ENCODE measurements at places on chromosomes 13 and 19.

GRCh38 chr13:64680739-64681138 is 2549.4 kb downstream of the PCDH9 start:
- no peak for DNase-seq

DNA sequence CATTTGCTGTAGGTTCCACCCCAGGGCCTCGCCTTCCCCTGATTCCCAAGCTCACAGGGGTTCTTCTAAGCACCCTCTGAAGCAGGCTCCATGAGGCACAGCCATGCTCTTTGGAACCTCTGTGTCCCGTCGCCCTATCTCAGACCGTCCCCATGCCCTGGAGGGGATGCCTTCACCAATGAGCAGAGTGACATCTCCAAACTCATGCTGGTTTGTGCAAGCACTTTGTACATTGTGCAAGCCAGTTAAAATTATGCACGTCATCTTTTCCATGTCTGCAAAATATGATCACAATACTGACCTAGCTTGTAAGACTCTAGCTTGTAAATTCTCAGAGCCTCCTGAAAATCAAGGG is 46.5 kb upstream of the RAP2A start:
- DNase-seq, result no peak

DNA sequence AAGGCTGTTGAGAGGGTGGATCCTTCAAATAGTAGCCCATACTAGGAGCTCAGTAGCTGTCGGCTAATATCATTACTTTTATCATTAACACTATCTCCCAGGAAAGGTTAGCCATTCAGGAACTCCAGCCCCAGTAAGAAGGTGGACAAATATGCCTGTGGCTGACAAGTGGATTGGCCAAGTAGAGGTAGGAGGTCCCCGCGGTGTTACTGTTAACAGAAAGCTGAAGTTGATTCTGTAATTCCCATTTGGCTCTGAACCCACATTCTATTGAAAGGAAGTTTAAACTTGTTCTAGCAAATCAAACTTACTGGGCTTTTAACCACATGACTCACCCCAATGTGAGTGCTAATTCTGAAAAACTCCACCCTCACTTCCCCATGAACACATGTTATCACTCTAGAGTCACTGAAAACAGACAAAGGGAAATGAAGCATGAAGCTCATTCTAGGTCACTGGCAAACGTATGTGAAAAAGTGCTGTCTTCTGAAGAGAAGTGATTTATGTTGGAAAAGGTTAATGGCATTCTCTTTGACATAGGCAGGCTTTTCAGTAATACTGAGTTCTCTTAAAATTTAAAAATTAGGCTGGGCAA is 273.5 kb downstream of the FGF14 start:
- DNase-seq, result no peak

- DNase-seq, result no peak
Measured at GRCh38 chr13:113851826-113852535, 11.9 kb downstream of the GAS6 start.

DNA sequence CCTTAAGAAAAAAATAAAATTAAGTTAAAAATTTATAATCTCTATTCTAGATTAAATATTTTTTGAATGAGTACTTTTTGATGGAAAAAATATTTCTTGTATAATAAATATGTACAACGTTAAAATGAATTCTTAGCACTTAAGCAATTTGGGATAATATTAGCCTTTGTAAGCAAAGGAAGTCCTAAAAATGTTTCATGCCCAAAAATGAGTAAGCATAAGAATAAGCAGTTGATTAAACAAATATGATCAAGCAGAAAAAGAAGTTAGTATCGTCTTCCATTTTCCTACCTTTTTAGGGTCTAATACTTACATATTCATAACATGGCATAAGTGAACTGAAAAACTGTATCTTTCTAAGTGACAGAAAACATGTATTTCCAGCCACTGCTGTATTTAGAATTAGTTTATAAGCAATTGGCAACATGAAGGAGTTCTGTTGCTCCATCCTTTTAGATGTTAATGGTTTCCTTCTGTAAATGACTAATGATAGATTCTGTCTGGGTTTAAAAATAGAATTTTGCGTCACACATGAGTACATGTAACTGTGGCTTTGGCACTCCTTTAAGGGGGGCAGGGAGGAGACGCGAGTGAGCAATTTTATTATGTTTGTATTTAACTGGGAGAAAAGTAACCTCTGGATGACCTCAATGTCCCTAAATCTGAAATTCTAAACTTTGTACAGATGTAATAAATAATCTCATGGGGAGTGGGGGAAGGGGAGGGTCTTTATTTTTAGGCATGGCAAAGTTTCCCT is 237.4 kb downstream of the RGCC start:
- no peak for DNase-seq

DNA sequence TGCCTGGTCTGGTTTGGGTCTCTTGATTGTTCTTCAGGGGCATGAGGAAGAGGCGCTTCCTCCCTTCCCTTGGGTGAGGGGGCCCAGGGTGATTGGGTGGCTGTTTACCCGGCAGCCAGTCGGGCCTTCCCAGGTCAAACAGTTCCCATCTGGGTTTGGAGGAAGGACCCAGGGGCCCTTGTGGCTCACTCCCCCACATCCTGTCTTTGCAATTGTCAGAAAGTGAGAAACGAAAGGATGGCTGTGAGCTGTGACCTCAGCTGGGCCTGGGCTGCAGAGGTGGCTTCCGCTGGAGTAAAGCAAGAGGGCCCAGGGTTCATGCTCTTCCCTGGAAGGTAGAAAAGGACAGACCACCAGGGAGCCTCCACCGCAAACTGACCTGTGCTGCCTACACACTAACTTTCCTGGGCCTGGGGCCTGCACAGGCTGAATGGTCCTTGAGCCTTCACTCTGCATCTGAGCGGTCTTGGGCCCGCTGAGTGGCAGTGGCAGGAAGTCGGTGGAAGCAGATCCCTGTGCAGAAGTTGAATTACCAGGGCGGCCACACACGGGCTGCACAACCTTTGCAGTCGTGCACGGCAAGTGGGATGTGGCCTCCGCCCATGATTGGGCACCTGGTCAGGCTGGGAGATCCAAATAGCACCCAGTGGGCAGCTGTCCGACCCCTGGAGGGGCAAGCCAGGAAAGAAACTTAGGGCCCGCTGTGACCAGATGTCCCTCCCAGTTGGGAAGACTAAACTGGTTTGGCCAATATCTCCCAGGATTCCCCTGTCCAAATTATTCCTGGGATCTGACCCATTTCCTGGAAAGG is 5.3 kb upstream of the CD79A start:
- no peak for DNase-seq

- DNase-seq, result no peak
Measured at GRCh38 chr19:38952395-38953165, 21.8 kb downstream of the MRPS12 start.

GRCh38 chr19:58563034-58563573 is 4.7 kb upstream of the UBE2M start:
- no peak for DNase-seq

DNA sequence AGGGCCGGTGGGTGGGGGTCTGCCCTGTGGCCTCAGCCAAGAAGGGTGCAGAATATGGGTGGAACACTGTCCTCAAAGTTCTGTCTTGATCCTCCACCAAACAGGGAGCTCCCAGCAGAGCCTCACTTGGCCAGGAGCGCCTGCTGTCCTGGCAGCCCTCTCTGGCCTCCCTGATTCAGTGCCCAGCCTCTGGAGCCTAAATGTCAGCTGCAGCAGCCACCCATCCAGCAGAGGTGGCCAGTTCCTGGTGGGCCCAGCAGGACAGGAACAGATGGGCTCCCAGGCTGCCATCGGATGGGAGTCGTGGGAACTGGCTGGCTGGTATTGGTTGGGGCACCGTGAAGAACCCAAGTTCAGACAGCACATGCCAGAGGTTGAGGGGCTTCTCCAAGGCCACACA is 1.8 kb upstream of the USE1 start:
- no peak for DNase-seq

Data from anterior cingulate cortex (tissue), 58 donors.